ENCODE measurements at places on chromosomes 2 and 18.

DNA sequence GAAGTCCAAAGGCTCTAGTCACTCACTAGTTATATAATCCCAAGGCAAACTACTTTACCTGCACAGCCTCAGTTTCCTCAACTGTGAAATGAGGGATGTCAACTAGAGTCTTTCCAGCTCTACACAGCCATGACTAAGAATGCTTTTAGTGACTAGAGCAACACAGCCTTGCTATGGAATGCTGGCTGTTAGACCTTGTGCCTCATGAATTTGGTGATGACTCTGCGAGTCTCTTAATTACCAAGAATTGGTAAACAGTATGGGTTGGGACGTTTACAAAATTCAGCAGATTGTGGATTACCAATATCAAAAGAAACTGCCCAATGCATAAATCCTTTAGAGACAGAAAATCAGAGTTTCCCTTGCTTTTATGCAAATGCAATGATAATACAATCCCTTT is 163.7 kb downstream of the ASXL3 start:
- DNase-seq, result no peak

DNA sequence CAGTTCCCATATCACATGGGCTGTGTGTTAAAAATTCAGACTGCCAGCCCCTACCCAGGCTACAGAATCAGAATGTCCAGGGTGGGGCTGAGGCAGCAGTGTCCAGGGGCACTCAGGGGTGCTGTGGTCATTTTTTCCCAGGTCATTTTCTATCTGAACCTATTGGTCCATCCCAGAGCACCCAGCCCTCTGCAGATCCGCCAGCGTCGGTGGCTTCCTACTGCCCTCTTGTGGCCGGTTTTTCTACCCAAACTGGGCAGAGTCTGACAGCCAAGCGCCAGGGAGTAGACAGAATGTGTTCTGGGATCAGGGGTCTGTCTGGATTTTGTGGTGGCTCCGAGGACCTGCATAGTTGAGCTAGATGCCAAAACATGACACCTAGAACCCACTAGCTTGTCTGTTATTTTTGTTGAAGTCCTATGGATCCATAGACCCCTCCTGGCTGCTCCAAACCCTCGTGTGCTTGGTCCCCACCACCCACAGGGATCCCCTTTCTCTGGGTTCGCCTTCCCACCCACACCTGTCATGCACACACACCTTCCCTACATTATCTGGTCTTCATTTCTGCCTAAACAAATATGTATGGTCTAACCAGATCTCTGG is 34.1 kb upstream of the RMDN2 start:
- DNase-seq, result no peak

- DNase-seq, result no peak
These were observed 119.6 kb upstream of the SLC38A11 start for GRCh38 chr2:165074884-165075283.

DNA sequence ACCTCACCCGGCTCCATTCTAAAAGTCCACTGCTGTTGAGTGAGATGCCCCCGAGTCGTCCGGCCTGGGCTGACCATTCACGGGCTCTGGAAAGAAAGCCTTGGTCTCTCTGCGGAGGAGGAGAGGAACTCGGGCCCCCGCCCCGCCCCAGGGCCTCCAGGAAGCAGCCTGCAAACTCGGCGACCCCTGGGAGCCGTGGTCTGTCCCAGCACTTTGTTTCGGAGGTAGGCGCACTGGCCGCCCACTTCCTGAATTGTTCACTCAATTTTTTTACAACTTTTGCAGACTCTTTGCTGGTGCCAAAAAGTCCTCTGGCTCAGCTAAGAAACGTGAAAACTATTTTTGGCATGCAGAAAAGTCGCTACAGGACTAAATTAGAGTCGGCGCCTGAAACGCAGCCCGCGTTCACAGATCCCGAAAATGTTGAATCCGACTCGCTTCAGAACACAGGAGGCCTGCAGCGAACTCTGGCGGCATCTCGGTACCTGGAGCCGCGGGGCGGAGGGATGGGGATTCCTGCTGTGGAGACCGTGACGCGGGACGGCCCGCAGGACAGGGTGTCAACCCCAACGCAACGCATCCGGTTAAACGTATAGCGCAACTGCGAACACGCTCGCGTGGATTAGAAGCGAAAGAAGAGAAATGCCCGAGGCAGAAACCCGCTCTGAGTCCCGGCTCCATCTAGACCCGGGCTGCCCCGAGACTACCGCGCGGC is 1.5 kb downstream of the PXDN start:
- no peak for DNase-seq

DNA sequence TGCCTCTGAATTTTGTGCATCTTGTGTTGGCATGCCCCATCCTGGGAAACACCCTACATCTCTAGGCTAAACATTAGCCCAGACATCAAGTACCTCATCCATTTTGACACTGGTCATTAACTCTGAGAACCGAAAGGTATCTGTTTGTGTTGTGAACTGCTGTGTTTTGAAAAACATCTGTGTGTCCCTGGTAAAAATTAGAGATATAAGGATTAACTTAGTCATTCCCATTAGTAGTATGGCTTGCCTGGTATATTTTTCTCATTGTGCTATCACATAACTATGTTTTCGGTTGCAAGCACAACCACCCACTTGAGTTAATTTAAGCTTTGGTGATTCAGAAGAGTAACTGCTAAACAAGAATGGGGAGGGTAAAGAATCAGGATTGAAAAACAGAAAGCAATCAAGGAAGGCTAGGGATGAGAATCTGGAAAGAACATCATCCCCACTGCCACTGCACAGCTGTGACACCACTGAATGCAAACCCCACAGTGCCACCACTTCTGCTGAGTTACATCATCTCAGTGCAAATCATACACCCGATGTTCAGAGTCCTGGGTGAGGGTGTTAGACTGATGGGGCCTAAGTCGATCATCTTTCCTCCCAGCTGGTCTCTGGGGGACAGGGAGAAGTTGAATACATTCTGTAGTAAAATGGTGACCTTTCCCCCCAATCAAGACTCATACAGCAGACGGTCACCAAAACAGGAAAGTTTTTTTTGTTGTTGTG is 234.0 kb downstream of the EPHA4 start:
- no peak for DNase-seq

DNA sequence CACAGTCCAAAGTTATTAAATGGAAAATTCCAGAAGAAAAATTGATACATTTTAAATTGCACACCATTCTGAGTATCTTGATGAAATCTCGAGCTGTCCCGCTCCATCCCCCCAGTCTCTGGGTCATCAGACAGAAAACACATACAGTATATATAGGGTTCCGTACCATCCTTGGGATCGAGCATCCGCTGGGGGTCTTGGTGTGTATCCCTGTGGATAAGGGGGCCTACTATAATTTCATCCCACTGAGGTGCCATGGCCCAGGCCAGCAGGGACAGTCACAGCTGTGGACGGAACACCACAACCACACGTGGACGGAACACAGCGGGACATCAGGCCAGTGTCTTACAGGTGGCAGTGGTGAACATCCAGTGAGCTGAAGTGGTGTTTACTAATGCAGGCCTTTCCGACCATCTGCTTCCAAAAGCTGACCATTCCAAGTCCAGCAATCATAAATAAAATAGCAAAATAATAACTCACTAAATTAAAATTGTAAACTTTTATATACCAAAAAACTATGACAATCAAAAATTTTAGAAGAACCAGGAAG is 14.0 kb downstream of the TWIST2 start:
- DNase-seq, result no peak

- no peak for DNase-seq
These were observed 1.2 kb downstream of the CDK15 start for GRCh38 chr2:201807452-201807999.

DNA sequence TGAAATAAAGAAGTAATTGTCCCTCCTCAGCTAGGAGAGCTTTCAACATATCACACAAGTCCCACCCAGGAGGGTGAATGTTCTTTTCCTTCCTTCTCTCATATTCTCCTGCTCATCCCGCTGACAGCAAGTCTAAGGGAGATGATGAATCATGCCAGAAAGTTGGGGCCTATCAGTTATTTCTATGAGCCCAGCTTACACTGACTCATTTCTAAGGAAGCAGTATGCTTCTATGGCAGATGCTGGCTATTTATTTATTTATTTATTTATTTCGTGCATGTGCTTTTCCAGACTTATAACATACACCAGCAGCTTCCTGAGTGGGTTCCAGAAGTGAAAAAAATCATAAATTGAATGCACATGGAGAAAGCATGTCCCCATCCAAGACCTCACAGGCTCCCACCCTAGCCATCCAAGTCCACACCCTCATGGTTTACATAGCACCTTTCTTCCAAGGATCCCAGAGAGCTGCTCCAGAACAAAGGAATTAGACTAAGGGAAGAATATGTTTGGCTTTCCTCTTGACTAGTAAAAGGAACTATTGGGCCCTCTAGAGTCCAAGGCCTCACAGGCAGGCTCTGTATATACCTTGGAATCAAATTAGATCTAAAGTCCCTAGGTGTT is 1074.2 kb upstream of the ZEB2 start:
- DNase-seq, result no peak

- no peak for DNase-seq
These were observed 63.6 kb upstream of the TTC21B start for GRCh38 chr2:166017208-166017607.

DNA sequence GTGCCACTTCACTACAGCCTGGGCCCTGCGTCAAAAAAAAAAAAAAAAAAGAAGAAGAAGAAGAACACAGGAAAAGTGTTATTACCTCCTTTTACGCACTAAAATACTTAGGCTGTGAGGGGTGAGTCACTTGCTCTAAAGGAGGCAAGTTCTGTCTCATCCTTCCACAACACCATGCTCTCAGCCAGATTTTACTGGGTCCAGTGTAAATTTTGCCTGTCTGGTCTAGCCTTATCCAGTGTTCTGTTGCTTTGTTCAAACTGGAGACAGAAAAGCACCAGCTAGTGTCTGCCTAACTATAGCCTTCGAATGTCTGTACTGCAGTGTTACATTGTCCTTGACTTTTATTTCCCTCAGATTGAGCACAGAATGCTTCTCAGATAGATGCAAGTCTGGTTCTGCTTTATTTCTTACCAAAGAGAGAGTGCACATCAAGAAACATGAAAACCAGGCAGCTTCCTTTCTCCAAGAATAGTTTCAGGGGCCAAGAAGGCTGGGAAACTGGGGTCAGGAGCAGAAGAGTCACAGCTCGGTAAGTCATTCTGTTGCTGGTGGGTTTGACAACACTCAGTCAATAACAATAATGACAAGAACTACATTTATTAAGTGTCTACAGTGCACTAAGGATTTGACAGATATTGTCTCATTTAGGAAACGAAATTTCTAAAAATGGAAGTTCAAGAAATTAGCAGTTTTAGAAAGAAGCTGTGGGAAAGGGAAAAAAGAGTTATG is 3.1 kb upstream of the MSGN1 start:
- no peak for DNase-seq

GRCh38 chr18:9995631-9996030 is 81.8 kb downstream of the VAPA start:
- no peak for DNase-seq

- no peak for DNase-seq
These were observed 984 bp downstream of the TCF23 start for GRCh38 chr2:27149570-27150405.

DNA sequence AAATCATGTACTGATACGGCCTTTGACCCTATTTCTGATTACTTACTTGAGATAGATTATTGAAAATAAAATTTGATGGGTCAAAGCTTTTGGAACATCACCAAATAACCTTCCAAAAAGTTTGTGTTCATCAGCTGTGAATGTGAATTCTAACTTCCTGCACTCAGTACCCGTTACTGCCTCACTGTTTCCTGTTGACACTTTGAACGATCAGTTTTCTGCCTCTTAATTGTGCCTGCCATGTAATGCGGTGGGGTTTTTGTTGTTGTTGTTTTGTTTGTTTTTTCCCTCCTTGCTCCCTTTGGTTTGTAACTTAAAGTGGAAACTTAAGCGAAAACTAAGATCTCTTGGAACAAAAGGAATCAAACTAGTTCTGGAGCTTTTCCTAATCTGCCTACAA is 18.9 kb downstream of the ATG16L1 start:
- no peak for DNase-seq

- no peak for DNase-seq
These were observed 103.1 kb downstream of the ATAD2B start for GRCh38 chr2:23823863-23824262.

DNA sequence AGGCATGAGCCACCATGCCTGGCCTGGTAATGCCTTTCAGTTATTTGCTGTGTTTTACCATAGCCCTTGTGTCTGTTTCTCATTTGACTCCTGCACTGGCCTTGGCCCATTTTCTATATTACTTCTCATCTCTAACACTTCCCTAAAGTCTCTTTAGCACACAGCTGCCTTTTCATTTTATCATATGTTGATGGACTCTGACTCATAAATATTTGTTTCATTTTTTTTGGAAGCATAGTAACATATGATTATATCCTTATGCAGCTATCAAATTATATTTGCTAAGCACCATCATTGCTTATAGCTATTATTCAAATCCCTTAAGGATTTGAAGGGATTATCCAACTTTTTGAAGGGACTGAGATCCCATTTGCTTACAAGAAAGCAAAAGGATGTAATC is 320.3 kb downstream of the GPD2 start:
- no peak for DNase-seq

DNA sequence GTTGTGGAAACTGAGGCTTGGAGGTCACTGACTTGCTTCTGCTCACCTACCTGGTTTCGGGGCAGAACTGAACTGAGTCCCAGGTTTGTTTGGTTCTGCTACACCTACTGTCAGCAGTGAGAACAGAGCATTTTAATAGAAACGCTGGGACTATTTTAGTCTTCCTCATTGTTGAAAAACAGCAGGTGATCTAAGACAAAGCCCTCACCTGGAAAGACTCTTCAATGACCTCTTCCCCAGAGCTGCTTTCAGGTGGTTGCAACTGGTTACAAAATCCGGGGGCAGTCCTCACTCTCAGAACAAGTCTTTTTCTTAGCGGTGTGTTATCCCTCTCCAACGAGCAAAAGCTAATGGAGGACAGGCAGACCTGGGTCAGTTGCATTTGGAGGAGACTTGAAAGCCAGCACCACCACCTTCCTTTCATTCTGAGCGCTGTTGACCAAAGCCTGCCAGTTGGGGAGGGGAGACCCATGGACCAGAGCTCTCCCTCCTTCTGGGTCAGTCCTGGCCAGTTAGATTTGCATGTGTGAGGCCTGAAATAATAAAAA is 217.0 kb downstream of the NCK2 start:
- no peak for DNase-seq

DNA sequence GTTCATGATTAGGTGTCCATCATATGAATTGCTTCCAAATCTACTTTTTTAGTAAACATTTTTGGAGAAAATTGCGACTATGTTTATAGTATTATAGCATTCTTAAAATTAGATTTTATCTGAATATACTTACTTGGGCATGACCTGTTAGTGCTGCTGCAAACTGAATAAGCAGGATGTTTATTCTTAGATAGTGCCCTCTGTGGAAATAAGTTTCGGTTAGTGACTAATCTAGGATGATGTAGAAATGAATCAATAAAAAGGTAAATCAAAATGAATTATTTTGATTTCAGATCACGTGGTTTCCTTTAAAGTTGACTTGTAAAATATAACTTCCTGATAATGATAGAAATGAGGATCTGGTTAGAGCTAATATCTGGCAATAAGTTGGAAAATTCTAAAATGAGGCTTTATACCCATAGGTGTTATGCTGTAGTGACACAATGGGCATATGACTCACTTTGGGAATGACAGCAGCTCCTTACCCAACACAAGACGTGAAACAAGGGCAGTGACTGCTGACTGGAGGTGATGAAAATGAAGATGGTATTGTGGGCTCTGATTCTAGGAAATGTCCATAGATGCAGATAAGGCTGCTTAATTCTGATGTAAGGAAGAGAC is 165.8 kb upstream of the TCF4 start:
- no peak for DNase-seq

GRCh38 chr2:172288603-172289002 is 138.8 kb upstream of the ITGA6 start:
- no peak for DNase-seq
